H7 (cell line): ENCODE measurements at places on chromosomes 4 and X. TPM values are rescaled to one million over a fixed set of nuclear protein-coding genes. Genes with fewer than 3 reads are reported as not detected.

The POLN gene
- total RNA-seq = 0.96 and 2.4 TPM in 2 replicates

The TSPAN5 gene
- 4.3 and 6.6 TPM in 2 replicates for total RNA-seq

The GRIA3 gene
- total RNA-seq = 1.5 and 1.8 TPM in 2 replicates

The MAGEB10 gene
- total RNA-seq = not detected in 2 replicates

The CYBB gene
- total RNA-seq = 0.14 TPM in 1 of 2 replicates, not detected in the other

The STK26 gene
- 209 and 240 TPM in 2 replicates for total RNA-seq

GRCh38 chrX:39133971-39134370 is 332.7 kb downstream of the MID1IP1 start:
- no peak for DNase-seq

GRCh38 chr4:176303938-176304337 is 15.8 kb upstream of the SPCS3 start:
- no peak for DNase-seq

GRCh38 chrX:43560247-43560946 is 95.7 kb upstream of the MAOA start:
- DNase-seq = no peak

DNA sequence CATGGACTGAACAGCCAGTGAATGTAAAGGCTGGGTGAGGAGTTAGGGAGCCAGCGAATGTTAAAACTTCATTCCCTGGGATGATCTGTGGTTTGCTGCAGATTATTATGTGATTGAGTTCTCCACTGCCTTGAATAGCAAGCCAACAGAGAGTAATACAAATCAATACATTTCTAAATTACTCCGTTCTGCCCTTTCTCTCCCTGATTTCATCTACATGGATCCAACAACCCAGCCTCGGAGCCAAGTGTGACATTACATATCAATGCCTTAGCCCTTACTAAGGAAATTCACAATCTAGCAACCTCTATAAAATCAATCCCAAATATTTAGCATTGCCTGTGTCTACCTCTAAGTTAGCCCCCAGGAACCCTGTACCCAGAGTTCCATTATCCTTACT is 11.0 kb downstream of the HSD17B13 start:
- no peak for DNase-seq

GRCh38 chr4:138181287-138181686 is 60.9 kb downstream of the SLC7A11 start:
- no peak for DNase-seq

DNA sequence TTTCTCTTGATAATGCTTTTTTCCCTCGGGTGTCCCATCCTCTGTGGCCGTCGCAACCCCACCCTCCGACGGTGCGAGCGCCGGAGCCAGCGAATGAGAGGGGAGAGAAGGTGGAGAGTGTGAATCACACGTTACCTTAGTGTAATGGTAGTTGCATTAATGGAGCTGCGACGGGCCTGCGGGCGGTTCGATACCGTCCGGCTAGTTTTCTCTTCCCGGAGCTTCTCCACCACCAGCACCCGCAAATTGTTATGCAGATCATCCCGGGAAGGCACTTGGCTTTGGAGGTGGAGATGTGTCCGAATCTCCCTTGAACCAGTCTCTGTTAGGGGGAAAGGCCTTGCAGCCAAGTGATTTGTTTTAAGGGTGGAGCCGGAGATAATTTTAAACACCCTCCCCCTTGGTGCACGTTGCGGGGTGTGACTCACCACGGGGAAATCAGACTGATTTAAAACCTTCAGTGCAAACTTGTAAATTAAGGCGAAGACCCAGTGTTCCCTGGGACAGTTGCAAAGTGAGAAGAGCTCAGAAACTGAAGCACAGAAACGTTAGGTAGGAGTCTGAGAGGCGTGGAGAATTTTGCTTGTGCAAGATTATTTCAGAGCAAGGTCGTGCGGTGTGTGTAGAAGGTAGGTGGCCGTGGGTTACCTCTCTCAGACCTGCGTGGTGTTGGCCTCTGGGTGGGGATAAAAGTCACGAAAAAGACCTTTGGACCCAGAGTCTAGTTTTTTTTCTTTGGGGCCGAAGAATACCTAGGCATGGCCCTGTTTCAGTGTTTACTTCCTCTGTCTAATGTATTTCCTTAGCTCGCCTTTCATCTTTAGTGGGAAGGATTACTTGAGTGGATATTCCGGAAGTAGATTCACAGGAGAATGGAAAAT is 1.3 kb downstream of the AFF1 start:
- DNase-seq = peak; percentile 84

DNA sequence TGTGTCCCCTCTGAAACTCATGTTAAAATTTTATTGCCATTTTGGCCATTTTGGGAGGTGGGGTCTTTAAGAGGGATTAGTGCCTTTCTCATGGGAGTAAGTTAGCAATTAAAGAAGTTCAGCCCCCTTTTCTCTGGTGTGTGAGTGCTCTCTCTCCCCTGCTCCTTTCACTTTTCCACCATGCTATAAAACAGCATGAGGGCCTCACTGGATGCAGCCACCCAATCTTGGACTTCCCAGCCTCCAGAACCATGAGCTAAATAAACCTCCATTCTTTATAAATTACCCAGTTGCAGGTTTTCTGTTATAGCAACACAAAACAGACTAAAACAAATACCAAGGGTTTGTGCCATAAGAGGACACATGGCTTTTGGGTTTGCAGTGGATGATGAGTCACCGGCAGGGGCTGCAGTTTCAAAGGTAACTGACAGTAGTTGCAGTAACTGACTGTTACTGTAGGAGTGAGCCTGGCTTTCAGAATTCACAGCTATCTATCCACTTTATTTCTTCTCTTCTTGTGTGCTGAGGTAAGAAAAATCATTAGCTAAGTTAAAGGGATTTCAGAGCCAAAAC is 121.5 kb downstream of the PPEF1 start:
- DNase-seq = no peak

GRCh38 chr4:10584042-10584441 is 100.5 kb downstream of the CLNK start:
- DNase-seq = no peak

- DNase-seq = no peak
These were observed 119.7 kb upstream of the TBC1D9 start for GRCh38 chr4:140875746-140876452.

DNA sequence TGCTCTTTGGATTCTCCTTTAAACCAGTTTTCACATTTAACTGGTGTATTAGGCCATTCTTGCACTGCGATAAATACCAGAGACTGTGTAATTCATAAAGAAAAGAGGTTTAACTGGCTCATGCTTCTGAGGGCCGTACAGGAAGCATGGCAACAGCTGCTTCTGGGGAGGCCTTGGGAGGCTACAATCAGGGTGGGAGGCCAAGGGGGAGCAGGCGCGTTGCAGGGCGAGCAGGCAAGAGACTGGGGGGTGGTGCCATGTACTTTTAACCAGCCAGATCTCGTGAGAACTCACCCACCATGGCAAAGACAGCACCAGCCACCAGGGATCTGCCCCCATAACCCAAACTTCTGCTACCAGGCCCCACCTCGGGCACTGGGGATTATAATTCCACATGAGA is 38.1 kb downstream of the RNF212 start:
- DNase-seq = no peak

DNA sequence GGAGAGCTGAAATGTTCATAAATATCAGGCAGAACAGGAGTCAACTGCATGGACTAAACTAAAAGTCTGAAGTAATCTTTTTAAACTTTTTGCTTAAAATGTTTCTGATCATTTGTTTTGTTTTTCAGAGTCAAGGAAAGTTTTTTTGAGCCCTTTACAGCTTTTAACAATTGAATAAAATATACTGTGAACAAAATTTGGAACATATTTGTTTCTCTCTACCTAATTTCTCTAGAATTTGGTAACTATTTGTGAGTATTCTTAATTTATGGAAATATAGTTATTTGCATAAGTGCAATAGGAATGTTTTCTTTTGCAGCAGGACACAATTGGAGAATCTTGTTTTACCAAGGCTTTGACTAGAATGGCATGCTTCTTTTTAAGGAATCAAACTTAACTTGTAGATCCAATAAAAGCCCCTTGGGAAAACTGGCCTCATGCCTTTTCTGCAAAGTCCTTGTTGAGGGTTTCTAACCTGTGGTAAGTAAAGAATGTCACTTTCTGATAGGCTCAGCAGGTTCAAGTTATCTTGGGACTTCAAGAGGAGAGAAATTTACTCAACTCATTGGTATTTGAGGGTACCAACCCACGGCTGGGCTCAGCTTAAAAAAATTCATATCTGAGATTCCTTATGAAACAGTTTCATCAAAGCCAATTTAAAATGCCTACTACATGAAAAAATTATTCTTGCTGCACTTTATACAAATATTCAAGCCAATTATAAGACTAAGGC is 91.5 kb downstream of the UPRT start:
- no peak for DNase-seq

- DNase-seq = no peak
These were observed 17.5 kb downstream of the MTMR8 start for GRCh38 chrX:64377753-64378152.

DNA sequence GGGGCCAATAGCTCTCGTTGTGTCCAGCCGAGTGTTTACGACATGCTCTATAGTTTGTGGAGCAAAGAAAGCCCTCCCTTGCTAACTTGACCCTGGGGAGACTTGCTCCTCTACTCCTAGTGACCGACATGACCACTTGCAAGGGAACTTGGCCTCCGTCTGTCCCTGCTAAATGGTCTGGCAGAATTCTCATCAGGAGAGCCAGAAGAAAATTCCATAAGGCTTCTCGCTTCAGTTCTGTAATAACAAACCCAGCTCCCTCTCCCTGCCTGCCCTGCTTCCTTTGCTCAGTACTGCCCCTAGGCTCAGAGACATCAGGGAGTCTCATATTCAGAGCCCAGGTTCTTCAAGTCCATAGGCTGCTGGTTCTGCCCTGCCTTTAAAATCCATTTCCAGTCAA is 13.0 kb downstream of the DOCK11 start:
- peak; percentile 25 for DNase-seq

GRCh38 chr4:115113506-115114106 is at the start of gene NDST4:
Gene NDST4 (minus strand): TSS chr4:115113620. CDS start chr4:115077036, 36,584 bp downstream.
- no peak for DNase-seq

- DNase-seq = no peak
These were observed 165.7 kb downstream of the SOWAHB start for GRCh38 chr4:76732246-76732645.
